ENCODE measurements at places on chromosomes 11 and 22. TPM values are rescaled to one million over a fixed set of nuclear protein-coding genes. Genes with fewer than 3 reads are reported as not detected.

- DNase-seq = no peak
Measured at GRCh38 chr11:13440100-13440855, 22.7 kb downstream of the BTBD10 start.

GRCh38 chr11:57635246-57635645 lies 14.5 kb downstream of the YPEL4 start:
- no peak for DNase-seq

GRCh38 chr22:49086606-49087157 lies 741.0 kb downstream of the BRD1 start:
- DNase-seq = no peak

- DNase-seq = no peak
Measured at GRCh38 chr22:25923914-25924313, 181.9 kb downstream of the MYO18B start.

DNA sequence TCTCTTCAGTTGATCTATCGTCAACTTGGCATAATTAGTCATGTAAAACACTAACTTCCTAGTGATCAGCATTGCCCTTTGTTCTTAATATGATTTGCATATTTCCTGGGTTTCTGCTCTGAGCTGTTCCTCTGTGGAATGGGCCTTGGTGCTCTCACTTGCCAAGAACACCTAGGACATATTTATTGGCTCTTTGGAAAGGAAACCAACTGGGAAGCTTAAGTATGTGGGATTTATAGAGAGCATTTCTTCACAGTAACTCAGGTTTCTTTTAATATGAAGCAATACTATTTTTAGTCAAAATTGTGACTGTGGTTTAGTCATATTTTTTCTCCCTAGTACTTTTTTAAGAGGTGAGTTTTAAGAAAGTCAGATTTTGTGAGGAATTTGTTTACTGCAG lies 28.8 kb downstream of the FAT3 start:
- no peak for DNase-seq

DNA sequence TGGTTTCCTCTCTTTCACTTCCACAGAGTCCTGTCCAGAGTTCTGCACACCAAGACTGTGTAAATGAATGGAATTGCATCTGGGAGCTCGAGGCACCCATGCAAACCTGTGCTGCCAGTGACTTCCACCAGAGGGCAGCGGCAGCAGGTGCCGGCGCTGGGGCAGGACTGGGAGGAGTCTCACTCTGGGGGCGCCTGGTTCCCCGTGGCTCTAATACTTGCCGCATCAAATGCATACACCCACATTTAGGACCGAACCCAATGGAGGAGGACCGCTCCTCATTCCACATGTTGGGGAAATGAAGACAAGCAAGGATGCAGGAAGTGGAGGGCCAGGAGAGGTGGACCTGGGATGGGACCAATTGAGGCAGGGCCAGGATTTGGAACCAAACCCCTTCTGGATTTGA lies 1.1 kb upstream of the CD6 start:
- DNase-seq = no peak

- no peak for DNase-seq
Measured at GRCh38 chr11:34426766-34427185, 12.0 kb upstream of the CAT start.

DNA sequence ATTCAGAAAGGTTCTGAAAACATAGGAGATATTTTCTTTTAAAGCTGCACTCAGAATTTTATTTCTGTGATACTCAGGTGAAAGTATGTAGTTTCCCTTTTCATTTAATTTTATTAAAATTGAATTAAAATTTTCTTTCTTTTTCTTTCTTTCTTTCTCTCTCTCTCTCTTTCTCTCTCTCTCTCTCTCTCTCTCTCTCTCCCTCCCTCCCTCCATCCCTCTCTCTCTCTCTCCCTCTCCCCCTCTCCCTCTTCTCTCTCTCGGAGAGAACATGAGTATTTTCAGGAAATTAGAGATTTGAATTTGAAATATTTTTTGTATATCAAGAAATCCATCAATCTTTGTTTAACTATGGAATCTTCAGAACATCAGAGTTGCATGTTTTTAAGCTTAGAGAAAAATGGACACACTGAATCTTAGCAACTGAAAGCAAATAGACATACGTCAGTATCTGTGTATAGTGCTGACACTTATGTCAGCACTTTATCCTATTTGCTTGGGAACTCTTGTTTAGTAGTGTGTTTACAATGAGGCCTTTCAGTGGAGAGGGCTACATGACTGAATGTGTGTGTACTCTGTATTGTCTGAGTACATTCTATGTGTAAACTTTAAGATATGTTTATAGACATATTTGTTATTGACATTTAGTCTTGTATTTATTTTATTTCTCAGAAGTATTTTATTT lies 44.5 kb downstream of the PDE3B start:
- DNase-seq = no peak

DNA sequence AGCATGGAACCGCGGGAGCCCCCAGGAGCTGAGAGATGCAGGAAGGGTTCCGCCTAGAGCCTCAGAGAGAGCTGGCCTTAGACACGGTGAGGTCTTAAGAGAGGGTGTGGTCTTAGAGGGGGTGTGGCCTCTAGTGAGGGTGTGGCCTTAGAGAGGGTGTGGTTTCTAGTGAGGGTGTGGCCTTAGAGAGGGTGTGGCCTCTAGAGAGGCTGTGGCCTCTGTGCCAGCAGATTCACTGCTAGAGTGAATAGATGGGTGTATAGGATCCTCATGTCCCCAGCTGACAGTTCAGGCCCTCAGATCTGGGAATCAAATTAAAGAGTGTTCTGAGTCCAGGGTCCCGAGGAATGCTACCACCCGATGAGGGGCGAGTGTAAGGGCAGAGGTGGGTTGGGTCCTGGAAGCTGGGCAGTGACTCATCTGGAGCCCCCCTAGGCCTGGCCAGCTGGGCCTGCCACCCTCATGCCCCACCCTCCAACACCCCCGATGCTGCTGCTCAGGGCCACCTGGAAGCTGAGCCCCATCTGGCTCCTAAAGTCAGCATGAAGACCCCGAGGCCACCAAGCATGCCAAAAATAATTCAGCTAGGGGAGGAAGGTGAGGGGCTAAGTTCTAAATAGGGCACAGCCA lies 49.5 kb downstream of the IGF2 start:
- no peak for DNase-seq

DNA sequence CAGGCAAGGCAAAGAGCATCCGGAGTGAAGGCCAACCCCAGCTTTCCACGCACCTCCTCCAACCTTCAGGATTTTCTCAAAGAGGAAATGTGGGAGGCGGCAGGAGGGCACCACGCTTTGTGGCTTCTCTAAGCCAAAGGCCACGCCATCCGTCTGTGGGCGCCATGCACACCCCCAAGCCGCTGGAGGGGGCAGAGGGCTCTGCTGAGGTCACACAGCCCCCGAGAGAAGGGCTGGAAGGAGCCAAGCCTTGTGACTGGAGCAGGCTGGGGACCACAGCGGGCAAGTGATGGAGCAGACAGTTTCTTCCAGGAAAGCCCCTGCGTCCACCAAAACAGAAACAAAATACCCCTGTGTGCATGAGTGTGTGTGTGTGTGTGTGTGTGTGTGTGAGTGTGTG lies 527.4 kb downstream of the BRD1 start:
- no peak for DNase-seq

GRCh38 chr11:32884770-32885384 lies 7.7 kb upstream of the QSER1 start:
- DNase-seq = no peak

DNA sequence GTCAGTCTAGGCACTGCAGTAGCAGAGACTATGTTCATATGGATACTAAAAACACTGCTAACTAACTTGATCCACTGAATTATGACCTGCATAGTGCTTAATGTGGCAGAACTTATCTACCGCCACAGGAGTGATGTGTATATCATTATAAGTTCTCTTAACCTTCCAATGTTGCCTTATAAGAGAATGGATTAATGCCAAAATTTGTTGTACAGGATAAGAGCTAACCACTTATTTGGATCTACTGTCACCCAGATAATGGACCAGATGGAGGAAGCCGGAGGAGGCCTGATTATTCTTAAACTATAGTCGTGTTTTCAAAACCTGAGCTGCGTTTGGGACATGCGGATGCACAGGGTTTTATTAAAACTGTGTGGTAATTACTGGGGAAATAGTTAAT lies 1.9 kb upstream of the OR51B4 start:
- no peak for DNase-seq

DNA sequence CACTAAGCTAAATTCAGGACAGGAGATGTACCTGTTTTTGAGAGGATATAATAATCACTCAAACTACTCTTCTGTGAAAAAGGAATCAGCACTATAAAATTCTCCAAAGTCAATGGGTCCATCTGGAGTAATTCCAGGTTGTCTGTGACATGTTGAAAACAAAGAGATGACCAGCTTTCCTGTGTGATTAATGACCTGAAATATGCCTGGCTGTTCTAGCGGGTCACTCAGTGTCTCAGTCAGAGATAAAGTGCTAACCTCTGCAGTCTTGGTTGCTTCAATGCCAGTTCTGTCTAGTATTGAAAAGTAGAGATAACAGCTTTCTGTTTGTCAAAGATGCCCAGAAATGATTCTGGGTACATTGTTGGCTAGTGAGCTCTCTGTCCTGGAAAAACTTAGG lies 722.6 kb upstream of the TENM4 start:
- no peak for DNase-seq

DNA sequence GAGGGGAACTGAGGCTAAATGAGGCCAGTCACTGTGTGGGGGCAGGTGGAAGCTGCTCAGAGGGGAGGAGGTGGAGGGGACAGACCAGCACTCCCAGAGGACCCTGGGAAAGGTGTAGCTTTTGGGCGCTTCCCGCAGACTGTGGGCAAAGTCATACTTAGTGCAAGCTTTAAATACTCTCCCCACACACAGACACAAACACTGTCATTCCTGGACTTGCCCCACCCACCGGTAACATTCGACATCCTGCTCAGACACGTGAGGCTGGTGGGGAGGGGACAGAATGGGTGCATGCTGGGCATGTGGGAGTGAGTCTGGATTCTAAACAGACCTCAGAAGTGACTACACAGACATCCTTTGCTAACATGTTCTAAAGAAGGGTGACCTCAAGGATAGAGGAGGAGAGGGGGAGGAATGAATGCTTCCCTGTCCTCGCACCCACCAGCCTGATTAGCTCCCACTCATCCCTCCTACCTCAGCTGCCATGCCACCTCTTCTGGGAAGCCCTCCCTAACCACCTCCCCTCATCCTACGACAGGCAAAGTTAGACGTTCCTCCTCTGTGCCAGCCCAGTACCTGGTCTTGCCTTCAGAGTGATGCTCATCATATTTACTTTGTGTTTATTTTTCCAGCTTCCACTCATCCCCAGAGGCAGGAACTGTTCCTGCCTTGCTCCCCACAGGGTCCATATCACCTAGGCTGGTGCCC lies 22.2 kb downstream of the TSKU start:
- DNase-seq = peak; percentile 21

DNA sequence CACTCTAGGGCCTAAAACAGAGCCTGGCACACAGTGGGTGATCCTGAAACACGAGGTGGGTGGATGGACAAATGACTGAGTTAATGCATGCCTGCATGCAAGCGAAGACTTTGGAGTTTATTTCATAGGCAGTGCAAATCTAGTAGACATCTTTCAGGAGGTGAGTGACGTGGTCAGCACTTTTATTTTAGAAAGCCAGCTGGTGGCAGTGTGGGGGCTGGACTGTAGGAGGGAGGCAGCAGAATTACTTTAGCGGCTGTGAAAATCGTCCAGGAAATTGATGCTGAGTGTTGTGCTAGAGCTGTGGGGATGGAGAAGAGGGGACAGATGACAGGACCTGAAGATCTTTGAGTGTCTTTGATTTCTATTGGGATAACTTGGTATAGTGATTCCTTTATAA lies 47.1 kb downstream of the BMAL1 start:
- DNase-seq = no peak

GRCh38 chr11:110447897-110448745 lies 18.4 kb downstream of the FDX1 start:
- DNase-seq = no peak

APOBEC3A gene
- total RNA-seq = not detected

ANO9 gene
- not detected for total RNA-seq

SDF2L1 gene
- 2.9 TPM for total RNA-seq

MOV10L1 gene
- total RNA-seq = 3.3 TPM

KDM4D gene
- total RNA-seq = 2.0 TPM

NXPE1 gene
- not detected for total RNA-seq

OR2AT4 gene
- total RNA-seq = not detected
